ENCODE measurements at places on chromosomes 3 and 15.
A peak's percentile ranks its signal among the peaks of the same experiment; 100 is the strongest.

DNA sequence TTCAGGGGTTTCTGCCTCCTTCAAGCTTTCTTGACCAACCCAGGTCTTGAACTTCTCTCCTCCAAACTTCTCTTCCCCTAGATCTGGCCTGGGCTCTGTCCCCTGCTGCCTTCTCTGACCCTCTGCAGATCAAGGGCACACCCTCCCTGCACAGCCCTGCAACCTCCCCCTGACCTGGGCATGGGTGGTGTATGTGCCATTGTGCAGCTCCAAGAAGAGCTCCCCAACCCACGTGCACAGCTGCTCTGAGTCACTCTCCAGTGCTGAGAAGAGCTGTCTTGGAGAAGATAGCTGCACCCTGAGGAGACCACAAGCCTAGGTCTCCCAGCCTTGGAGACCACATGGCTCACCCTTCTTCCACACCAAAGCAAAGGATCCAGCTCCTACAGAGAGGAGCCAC is 8.0 kb downstream of the MAN2C1 start:
- DNase-seq: no peak

DNA sequence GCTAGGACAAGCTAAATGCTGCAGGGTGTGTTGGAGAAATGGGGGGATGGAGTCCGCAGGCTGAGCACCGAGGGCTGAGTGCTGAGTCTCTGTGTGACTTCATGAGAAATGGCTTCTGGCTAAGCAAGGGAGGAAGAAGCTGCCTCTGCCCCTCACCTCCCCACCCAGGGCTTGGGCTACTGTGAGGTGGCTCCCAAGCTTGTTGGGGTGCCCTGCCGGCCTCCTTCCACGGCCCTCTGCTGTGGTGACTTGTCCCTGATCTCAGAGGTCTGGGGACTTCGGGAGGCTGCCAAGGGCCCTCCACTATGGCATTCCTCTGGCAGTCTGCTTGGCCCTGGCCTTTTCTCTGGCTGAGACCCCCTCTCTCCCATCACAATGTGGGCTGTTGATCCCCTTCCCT is 30.1 kb upstream of the RAD18 start:
- DNase-seq: no peak

DNA sequence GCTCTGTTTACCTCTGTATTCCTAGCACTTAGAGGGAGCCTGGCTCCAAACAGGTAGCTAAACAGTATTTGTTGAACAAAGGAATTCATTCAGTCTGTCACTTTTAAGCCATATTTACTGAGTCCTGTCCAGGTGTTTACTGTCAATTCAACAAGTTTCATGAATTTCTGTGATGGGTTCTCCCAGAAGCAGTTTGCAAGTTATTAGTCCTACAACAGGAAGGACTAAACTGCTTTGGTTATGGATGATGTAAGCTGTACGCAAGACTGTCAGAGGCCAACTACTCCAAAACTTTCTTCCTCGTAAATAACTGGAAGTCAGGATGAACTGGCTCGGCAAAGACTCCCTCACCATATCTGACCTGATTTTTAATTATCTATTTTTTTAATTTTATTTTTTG is 25.1 kb downstream of the STIMATE start:
- no peak for DNase-seq

- peak; percentile 67 for DNase-seq
These were observed 1.8 kb downstream of the BCL6 start for GRCh38 chr3:187743195-187744141.

GRCh38 chr15:27165590-27165989 is 194.6 kb downstream of the GABRG3 start:
- no peak for DNase-seq

DNA sequence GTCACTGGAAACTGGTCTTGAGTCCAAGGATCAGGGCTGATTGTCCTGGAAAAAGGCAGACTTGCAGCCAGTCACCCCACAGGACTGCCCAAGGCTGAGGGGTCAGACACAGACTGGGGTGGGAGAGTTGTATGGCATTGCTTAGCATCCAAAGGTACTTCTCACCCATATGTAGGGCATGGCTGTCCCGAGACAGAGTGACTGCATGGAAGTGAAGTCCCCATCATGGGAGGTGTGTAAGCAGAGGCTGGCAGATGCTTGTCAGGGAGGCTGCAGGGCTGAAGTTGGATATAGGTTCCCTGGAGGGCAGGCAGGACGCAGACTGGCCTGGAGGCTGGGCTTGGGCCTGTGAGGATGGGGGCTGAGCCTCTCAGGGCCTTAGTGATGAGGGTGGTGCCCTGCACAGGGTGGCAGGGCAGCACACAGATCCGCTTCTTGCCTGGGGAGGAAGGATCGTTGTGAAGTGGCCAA is 31.1 kb downstream of the PSTPIP1 start:
- DNase-seq: no peak
